ENCODE measurements at places on chromosomes 5 and 9. TPM values are rescaled to one million over a fixed set of nuclear protein-coding genes. Genes with fewer than 3 reads are reported as not detected.

DNA sequence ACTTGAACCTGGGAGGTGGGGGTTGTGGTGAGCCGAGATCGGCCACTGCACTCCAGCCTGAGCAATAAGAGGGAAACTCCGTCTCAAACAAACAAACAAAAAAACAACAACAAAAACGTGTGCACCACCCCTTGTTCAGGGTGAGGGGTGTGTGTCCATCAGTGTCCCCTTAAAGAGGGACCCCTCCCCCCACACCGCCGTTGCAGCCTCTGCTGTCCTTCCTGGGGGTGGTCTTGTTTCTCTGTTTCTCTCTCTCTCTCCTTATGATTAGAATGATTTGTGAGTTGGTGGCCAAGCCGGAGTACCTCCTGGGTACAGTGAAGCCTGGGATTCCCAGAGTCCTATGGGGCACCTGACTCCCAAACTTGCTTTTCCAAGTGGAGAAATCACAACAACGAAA, 49.6 kb downstream of the RGS3 start:
- H3K27ac ChIP-seq: no peak overlapping the region
- no peaks in the 10 kb centered on the region for H3K36me3 ChIP-seq
- peaks cover 37% of the 10 kb centered on the region for H3K4me1 ChIP-seq
- no peak for DNase-seq

DNA sequence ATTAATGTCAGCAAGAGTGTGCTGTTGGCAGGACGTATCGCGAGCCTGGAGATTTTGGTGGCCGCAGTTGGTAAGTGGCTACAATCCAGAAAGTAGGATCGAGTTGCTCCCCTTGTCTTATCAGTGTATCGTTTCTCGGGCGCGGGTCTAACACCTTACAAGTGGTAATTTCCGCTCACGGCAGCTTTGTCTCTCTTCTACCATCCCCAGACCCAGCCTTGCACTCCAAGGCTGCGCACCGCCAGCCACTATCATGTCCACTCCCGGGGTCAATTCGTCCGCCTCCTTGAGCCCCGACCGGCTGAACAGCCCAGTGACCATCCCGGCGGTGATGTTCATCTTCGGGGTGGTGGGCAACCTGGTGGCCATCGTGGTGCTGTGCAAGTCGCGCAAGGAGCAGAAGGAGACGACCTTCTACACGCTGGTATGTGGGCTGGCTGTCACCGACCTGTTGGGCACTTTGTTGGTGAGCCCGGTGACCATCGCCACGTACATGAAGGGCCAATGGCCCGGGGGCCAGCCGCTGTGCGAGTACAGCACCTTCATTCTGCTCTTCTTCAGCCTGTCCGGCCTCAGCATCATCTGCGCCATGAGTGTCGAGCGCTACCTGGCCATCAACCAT, 1.1 kb downstream of the PTGER4 start:
- peaks cover 30% of the 10 kb centered on the region for H3K4me1 ChIP-seq
- peaks cover 6% of the 10 kb centered on the region for H3K36me3 ChIP-seq
- no peak for DNase-seq
- peaks cover 60% of the 10 kb centered on the region for H3K27me3 ChIP-seq
- H3K4me3 ChIP-seq: peak overlapping the region; percentile 92

- H3K4me3 ChIP-seq: no peak overlapping the region
- no peaks in the 10 kb centered on the region for H3K27me3 ChIP-seq
- no peak for DNase-seq
- H3K27ac ChIP-seq: no peak overlapping the region
These were observed 34.5 kb upstream of the NIPBL start for GRCh38 chr5:36842087-36842486.

- peaks cover 54% of the 10 kb centered on the region for H3K36me3 ChIP-seq
- no peak overlapping the region for H3K27ac ChIP-seq
- DNase-seq: no peak
- no peak overlapping the region for H3K4me3 ChIP-seq
- no peaks in the 10 kb centered on the region for H3K27me3 ChIP-seq
These were observed 75.6 kb upstream of the CACNA1B start for GRCh38 chr9:137802021-137802420.

SPINK5 gene
- 26.0 TPM for total RNA-seq

DNA sequence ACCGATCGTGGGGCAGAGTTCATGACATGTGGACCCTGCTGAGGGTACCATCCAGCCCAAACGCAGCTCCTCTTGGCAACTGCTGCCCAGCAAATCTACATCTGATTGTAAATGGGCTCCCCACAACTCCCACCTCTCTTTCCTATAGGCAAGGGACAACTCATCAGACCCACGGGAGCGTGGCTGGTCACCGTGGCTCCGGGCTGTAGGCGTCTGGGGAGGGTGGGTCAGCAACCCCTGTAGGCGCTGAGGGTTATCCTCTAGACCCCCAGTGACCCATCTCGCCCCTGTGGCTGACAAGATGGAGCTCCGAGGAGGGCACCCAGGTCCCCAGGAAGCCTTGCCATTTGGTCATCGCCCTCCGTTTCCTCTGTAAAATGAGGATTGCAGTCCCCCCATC, 122.4 kb downstream of the ZNF354C start:
- H3K4me3 ChIP-seq: no peak overlapping the region
- peaks cover 14% of the 10 kb centered on the region for H3K4me1 ChIP-seq
- no peak overlapping the region for H3K27ac ChIP-seq
- no peaks in the 10 kb centered on the region for H3K36me3 ChIP-seq
- H3K27me3 ChIP-seq: peaks cover 5% of the 10 kb centered on the region

GZMA gene
- not detected for total RNA-seq

DNA sequence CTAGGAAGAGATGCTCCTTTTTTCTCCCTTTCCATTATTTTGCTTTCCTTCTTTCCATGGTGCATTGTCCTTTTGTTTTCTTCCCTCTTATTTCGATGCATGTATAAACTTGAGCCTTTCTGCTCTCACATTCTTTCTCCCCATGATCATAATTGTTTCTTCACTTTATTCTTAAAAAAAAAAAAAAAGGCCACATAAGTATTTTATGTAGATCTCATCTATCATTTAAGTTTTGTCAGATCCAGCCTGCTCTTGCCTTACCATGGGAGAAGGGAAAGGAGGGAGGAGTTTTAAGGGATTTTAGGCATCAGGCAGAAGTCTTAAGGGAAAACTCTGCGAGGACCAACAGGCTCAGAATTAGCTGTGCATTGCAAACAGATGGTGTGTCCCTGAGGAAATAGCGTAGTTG, 11.1 kb downstream of the TGFBR1 start:
- no peak for DNase-seq
- H3K4me1 ChIP-seq: peaks cover 32% of the 10 kb centered on the region
- no peak overlapping the region for H3K4me3 ChIP-seq
- H3K27me3 ChIP-seq: no peaks in the 10 kb centered on the region

GRCh38 chr5:161483721-161484120, 62.8 kb downstream of the GABRB2 start:
- H3K27me3 ChIP-seq: no peaks in the 10 kb centered on the region
- no peaks in the 10 kb centered on the region for H3K36me3 ChIP-seq
- no peaks in the 10 kb centered on the region for H3K4me1 ChIP-seq
- no peak overlapping the region for H3K4me3 ChIP-seq
- H3K27ac ChIP-seq: no peak overlapping the region
- DNase-seq: no peak

DNA sequence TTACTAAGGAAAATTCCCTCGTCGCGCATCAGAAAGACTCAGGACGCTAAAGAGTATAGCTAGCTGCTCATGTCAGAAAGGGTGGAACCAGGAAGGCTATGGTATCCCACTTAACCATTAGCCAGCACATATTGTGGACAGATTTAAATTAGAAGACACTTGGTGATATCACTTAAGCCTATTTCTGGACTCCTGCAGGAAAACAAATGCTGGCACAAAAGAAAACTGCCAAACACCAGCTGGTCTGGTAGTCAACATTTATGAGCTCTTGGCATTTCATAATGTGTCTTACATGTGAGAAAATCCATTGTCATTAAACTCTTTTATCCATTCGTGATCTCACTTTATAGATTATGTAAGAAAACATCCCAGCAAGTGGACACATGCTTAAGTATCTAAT, 377.4 kb downstream of the PTPRD start:
- H3K36me3 ChIP-seq: no peaks in the 10 kb centered on the region
- peaks cover 3% of the 10 kb centered on the region for H3K4me1 ChIP-seq
- no peak overlapping the region for H3K27ac ChIP-seq
